Activated CD4-positive, alpha-beta T cell treated with anti-CD3 and anti-CD28 coated beads, Interleukin-2, amount 10 ng/mL, durations not matched to agents 24 days and 14 days (primary cell): ENCODE measurements at places on chromosomes 5 and 9. TPM values are rescaled to one million over a fixed set of nuclear protein-coding genes. Genes with fewer than 3 reads are reported as not detected.

DNA sequence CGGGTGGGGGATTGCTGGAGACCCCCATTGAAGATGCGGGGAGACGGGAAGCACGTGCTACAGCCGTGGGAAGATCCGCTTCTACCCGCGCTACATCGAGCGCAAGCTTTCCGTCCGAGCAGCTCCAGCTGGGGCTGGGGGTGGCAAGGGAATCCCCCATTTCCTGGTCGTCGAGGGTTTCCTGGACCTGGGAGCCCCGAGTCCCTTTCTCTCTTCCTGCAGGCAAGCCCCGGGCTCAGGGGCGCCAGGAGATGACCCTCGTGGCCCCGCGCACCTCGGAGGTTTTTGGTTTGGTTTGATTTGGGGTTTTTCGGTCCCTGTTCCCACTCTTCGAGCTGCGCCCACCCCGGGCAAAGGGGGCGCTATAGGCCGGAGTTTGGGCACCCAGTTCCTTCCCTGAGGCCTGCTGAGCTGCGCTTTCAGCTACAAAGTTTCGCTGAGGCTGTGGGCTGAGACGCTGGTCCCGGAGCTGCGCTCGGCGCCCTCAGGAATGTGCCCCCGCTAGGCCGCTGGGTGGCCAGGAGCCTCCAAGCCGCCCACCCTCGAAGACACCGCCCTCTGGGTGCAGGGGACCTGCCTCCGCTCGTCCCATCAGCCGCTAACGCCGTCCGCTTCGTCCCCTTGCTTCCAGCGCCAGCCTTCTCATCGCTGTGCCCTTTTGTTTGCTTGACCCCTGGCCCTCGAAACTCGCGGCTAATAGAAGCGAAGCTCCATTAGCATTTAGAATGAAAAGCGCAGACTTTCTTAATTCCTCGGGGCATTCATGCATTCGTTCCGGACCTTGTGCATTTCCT is 2.9 kb downstream of the NR4A3 start:
- peaks cover 57% of the 10 kb centered on the region for H3K36me3 ChIP-seq
- peak overlapping the region; percentile 91 for H3K27ac ChIP-seq
- peak overlapping the region; percentile 99 for H3K4me3 ChIP-seq
- peaks cover 62% of the 10 kb centered on the region for H3K4me1 ChIP-seq

DNA sequence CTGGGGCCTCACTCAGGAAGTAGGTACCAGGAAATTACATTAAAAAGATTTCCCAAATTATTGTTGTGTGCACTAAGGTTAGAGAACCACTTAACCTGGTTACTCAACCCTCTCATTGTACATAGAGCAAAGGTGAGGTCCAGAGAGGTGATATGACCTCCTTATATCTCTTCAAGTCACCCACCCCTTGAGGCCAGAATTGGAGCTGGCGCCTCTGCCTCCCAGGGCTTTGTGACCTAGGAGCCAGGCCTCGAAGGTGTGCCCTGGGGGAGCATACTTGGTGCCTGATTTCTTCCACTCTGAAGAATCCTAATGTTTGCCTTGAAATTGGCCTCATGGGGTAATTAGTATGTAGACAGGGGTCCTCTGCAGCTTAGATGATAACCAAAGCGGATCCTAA is 95.1 kb upstream of the CTSL start:
- no peaks in the 10 kb centered on the region for H3K36me3 ChIP-seq
- H3K27me3 ChIP-seq: no peaks in the 10 kb centered on the region
- H3K27ac ChIP-seq: no peak overlapping the region
- no peak for DNase-seq

GRCh38 chr5:178338126-178338749 is 105.6 kb upstream of the PHYKPL start:
- no peak overlapping the region for H3K4me3 ChIP-seq
- no peak overlapping the region for H3K27ac ChIP-seq
- H3K36me3 ChIP-seq: no peaks in the 10 kb centered on the region
- H3K27me3 ChIP-seq: peaks cover 2% of the 10 kb centered on the region
- H3K4me1 ChIP-seq: no peaks in the 10 kb centered on the region

DNA sequence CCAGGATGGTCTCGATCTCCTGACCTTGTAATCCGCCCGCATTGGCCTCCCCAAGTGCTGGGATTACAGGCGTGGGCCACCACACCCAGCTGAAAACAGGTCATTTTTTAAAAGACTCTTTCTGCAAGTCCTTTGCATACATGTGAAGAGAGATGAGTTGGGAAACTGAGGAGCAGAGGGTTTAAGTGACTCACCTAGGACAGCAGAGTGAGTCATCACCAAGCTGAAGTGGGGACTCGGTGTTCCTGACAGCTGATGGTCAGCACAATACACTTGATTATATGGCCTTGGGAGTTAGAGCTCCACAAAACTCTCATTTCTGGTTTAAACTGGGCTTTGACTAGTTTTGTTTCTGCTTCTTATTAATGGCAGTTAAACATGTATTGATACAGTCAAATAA is 38.1 kb upstream of the SSBP2 start:
- H3K27me3 ChIP-seq: peaks cover 5% of the 10 kb centered on the region
- DNase-seq: peak; percentile 34
- H3K36me3 ChIP-seq: no peaks in the 10 kb centered on the region
- no peaks in the 10 kb centered on the region for H3K4me1 ChIP-seq
- H3K4me3 ChIP-seq: no peak overlapping the region
- H3K27ac ChIP-seq: no peak overlapping the region

DNA sequence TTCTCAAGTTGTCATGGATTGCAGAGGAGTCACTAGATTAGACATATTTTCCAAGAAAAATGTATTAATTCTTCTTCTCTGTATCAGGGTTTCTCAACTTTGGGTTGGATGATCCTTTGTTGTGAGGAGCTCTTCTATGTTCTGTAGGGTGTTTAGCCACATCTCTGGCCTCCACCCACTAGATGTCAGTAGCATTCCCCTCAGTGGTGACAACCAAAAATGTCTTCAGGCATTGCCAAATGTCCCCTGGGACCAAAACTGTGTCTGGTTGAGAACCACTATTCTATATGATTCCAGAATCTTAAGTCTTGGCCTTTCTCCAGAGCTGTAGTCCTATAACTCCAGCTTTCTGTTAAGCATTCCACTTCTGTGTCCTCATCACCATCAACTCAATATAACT is 220.9 kb downstream of the KIAA0825 start:
- H3K36me3 ChIP-seq: no peaks in the 10 kb centered on the region
- no peak for DNase-seq

DNA sequence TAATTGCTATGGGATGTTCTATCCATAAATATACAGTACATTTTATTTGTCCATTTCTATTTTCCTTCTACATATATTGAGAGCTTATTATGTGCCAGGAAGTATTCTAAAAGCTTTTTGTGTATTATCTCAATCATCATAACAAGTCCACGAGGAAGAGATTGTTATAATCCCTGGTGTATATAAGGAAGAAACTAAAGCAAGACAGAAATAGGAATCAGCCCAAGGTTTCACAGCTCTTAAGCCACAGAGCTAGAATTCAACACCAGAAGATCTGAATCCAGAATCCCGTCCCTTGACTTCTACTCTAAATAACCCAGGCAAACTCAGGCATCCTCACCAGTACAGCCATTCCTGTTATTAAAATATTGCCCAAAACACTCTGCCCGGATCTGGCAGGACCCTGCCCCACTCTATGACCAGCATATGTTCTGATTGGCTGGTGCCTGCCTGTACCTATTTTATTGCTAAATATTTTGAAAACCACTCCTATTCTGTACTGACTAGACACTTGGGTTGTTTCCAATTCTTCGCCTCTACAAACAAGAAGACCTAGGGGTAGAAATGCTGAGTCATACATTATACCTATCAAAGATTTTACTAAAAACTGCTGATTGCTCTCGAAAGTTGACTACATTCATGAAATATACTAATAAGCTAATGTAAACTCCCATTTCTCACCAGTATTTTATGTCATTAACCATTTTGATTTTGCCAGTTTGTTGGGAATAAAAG is 297.4 kb downstream of the ENC1 start:
- H3K4me3 ChIP-seq: no peak overlapping the region
- H3K27ac ChIP-seq: no peak overlapping the region
- no peaks in the 10 kb centered on the region for H3K4me1 ChIP-seq

- no peak overlapping the region for H3K4me3 ChIP-seq
- no peak for DNase-seq
- H3K4me1 ChIP-seq: no peaks in the 10 kb centered on the region
- no peaks in the 10 kb centered on the region for H3K36me3 ChIP-seq
Observed at GRCh38 chr5:135085133-135085935, 51.3 kb upstream of the PITX1 start.

GRCh38 chr9:135692410-135692809 is 6.9 kb downstream of the SOHLH1 start:
- no peaks in the 10 kb centered on the region for H3K4me1 ChIP-seq
- no peak overlapping the region for H3K27ac ChIP-seq
- no peaks in the 10 kb centered on the region for H3K36me3 ChIP-seq
- H3K4me3 ChIP-seq: no peak overlapping the region
- no peaks in the 10 kb centered on the region for H3K27me3 ChIP-seq

- no peaks in the 10 kb centered on the region for H3K4me1 ChIP-seq
- H3K27me3 ChIP-seq: no peaks in the 10 kb centered on the region
- DNase-seq: no peak
- H3K36me3 ChIP-seq: no peaks in the 10 kb centered on the region
- H3K4me3 ChIP-seq: no peak overlapping the region
Observed at GRCh38 chr9:8183618-8184017, 384.0 kb upstream of the DMAC1 start.

DNA sequence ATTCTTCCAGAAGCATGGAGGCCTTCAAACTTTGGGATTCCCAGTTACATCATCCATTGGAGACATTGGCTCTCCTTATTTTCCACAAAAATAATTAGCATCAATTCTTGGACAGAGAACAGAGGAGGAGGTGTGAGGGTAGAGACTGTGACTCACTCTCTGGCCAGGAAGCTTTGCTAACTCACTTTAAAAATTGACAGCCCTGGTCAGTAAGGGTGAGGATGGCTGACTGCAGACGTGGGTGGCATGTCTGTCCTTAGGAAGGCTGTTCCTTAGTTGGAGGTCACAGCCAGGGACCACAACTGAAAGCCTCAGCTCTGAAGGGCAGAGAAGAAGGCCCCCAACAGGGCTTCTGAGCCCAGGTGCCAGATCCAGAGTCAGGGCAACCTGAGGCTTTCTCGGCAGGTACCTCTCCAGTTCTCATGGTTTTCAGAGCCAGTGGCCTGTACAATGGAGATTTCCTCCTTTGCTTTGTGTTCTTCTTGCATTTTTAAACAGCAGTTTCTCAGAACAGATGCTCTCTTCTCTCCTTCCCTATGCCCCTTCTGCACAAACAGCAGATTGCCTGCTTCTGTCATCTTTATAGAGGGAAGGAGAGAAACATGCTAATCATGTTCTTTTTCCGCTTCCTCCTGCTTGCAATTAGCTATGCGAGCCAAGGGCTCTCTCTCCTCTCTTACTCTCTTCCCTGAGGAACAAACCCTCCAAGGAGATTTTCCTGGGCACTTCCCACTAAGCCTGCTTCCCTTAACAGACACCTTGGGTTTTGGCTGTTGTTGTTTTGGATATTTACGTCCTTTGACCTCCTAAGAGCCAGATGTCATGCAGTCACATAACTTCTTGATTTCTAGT is 92.5 kb upstream of the ZNF366 start:
- H3K36me3 ChIP-seq: no peaks in the 10 kb centered on the region
- H3K27ac ChIP-seq: no peak overlapping the region
- no peak for DNase-seq
- no peaks in the 10 kb centered on the region for H3K4me1 ChIP-seq

- H3K4me1 ChIP-seq: no peaks in the 10 kb centered on the region
- no peaks in the 10 kb centered on the region for H3K27me3 ChIP-seq
- no peak for DNase-seq
- H3K36me3 ChIP-seq: no peaks in the 10 kb centered on the region
- H3K4me3 ChIP-seq: no peak overlapping the region
- H3K27ac ChIP-seq: no peak overlapping the region
Observed at GRCh38 chr9:2427120-2427891, 194.3 kb upstream of the VLDLR start.

- H3K36me3 ChIP-seq: peaks cover 20% of the 10 kb centered on the region
- DNase-seq: peak; percentile 82
- H3K27ac ChIP-seq: no peak overlapping the region
- no peak overlapping the region for H3K4me3 ChIP-seq
- no peaks in the 10 kb centered on the region for H3K4me1 ChIP-seq
- no peaks in the 10 kb centered on the region for H3K27me3 ChIP-seq
Observed at GRCh38 chr9:100011062-100011681, 87.6 kb downstream of the ERP44 start.

DNA sequence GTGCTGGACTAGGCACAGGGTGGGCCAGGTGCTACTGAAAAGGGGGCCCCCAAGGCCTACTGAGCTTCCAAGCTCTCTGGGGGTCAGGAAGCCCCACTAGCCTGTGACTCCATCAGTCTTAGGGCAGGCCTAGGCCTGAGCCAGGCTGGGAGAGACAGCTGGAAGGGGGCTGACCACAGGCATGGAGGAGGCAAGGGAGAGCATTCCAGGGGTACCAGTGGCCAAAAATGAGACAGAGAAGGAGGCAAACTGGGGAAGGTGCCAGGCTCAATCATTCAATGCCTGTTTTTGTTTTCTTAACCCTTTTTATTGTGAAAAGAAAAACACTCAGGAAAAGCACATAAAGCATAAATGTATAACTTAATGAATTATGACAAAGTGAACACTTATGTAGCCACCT is 26.2 kb upstream of the TCF7 start:
- no peaks in the 10 kb centered on the region for H3K36me3 ChIP-seq
- peaks cover 7% of the 10 kb centered on the region for H3K27me3 ChIP-seq
- H3K4me3 ChIP-seq: no peak overlapping the region
- DNase-seq: no peak

IFNA13 gene
- not detected in 2 replicates for total RNA-seq

OR1J2 gene
- total RNA-seq: not detected in 2 replicates

TMOD1 gene
- 0.71 and 0.91 TPM in 2 replicates for total RNA-seq

ALDH1A1 gene
- not detected in 2 replicates for total RNA-seq

MAMDC4 gene
- total RNA-seq: 24.7 and 30.1 TPM in 2 replicates

FRMD3 gene
- total RNA-seq: 0.30 and 0.59 TPM in 2 replicates

TPPP gene
- 0.07 TPM in 1 of 2 replicates, not detected in the other for total RNA-seq

IL3 gene
- total RNA-seq: 67.7 and 71.3 TPM in 2 replicates

RECK gene
- 3.9 and 4.3 TPM in 2 replicates for total RNA-seq

AK8 gene
- 0.33 TPM in 1 of 2 replicates, not detected in the other for total RNA-seq

TAF11L11 gene
- total RNA-seq: not detected in 2 replicates
